ENCODE measurements at places on chromosomes 16 and 17. TPM values are rescaled to one million over a fixed set of nuclear protein-coding genes. Genes with fewer than 3 reads are reported as not detected.

DNA sequence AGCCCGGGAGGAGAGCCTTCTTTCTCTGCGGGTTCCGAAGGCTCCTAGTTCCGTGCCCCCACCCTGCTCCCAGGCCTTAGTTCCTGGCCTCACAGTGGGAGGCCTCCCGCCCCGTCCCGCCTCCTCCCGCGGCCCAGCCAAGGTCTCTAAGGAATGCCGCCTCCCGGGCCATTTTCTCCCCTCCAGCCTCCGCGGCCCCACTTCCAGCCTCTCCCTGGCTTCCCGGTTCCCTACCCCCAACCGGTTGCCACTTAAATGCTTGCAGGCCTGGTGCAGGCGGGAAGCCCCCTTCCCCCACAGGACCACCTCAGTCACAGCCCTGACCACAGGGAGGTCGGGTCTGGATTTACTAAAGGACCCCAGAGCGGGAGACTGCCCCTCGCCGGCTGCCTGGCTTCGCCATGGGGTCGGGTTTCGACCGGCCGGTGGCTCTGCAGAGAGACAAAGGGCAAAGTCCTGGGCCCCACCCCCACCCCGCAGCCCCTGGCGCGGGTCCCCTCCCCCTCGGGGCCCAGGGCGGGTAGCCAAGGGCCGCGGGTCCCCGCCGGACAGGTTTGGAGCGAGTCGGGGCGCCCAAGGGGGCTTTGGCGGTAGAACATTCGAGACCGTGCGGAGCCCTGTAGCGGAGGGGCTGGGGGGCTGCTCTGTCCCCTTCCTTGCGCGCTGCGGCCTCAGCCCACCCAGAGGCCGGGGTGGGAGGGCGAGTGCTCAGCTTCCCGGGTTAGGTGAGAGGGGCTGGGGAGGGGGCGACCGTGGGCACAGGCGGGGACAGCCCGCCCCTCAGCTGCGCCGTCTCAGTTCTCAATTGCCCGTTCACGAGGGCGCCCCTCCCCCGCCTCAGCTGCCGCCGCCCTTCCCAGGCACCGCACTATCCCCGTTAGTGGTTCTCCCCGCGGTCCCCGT, 16.4 kb downstream of the IGF2BP1 start:
- no peak overlapping the region for H3K4me3 ChIP-seq
- H3K36me3 ChIP-seq = no peaks in the 10 kb centered on the region
- DNase-seq = no peak
- no peak overlapping the region for H3K27ac ChIP-seq
- no peaks in the 10 kb centered on the region for H3K4me1 ChIP-seq

GRCh38 chr17:9676820-9677310, 31.5 kb downstream of the USP43 start:
- H3K4me3 ChIP-seq = no peak overlapping the region
- no peaks in the 10 kb centered on the region for H3K27me3 ChIP-seq

DNA sequence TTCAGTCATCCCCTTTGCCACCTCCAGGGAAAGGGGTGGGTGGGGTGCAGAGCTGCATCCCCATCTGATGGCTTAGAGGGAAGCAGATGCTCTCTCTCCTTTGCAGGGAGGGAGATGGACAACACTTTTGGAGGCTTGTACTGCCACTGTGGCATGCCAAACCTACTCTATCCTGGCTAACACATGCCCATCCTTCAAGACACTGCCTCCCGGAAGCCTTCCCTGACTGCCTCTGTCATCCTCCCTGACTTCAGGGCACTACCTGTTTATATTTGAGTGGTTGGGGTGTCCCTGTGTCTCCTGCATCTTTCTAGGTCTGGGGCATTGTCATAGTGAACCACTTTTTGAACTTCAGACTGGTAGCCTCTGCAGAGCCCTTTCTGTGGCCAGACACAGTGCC, 202.3 kb downstream of the ZNF423 start:
- no peak overlapping the region for H3K4me3 ChIP-seq
- no peaks in the 10 kb centered on the region for H3K4me1 ChIP-seq
- no peaks in the 10 kb centered on the region for H3K36me3 ChIP-seq
- no peak for DNase-seq

- peaks cover 95% of the 10 kb centered on the region for H3K27me3 ChIP-seq
- no peaks in the 10 kb centered on the region for H3K36me3 ChIP-seq
- DNase-seq = no peak
Observed at GRCh38 chr16:89040861-89041570, 52.6 kb upstream of the ACSF3 start.

DNA sequence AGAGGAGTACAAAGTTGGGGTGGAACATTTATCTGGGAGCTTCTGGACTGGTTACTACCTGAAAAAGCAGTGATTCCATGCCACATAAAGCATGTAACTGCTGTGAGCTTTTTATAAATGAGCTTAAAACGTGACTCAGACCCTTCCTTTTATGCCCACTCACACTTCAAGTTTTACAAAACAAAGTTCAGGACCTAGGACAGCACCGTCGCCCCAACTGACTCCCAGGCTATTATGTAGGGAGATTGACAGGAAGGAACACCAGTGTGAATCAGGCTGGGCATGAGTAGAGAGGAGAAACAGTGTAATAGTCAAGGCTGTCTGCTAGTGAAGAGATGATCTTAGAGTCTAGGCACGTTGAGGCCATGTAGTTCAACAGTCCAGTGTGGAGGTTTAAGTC, 91.6 kb upstream of the DNAH9 start:
- H3K27ac ChIP-seq = no peak overlapping the region
- no peaks in the 10 kb centered on the region for H3K4me1 ChIP-seq
- no peaks in the 10 kb centered on the region for H3K36me3 ChIP-seq
- no peak overlapping the region for H3K4me3 ChIP-seq

DNA sequence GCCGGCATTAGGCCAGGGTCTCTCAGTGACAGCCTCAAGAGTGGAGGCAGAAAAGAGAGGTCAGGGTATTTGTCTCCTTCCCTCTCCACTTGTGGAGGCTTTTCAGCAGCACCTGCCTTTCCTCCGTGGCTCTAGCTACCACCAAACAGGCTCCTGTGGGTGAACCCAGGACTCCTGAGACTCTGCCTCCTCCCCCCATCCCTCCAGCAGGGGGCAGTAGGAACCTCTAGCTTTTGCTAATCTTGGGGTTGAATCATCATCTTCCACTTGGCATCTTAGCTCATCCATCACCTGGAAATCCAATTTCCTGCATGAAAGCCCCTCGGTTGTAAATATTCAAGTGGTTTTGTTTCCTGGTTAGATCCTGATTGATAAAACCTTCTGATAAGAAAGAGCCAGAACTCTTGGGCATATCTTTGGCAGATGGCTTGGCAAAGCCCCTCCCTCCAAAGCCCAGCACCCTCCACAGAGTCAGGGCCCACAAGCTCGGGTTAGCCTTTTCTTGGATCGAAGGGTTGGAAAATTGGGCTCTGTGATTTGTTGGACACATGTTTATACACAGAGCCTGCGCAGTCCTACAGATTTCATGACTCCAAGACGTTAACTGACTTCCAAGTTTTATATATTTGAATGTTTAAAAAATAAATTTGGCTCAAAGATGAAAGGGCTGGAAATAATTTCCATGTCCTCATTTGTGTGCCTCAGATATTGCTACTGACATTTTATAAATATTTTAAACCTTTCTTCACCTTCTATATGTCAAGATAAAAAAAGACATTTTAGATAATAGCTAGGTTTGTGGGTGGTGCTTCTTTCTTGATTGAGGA, 322.1 kb downstream of the MAP2K4 start:
- H3K27ac ChIP-seq = no peak overlapping the region
- H3K36me3 ChIP-seq = no peaks in the 10 kb centered on the region
- no peak overlapping the region for H3K4me3 ChIP-seq
- H3K4me1 ChIP-seq = no peaks in the 10 kb centered on the region

DNA sequence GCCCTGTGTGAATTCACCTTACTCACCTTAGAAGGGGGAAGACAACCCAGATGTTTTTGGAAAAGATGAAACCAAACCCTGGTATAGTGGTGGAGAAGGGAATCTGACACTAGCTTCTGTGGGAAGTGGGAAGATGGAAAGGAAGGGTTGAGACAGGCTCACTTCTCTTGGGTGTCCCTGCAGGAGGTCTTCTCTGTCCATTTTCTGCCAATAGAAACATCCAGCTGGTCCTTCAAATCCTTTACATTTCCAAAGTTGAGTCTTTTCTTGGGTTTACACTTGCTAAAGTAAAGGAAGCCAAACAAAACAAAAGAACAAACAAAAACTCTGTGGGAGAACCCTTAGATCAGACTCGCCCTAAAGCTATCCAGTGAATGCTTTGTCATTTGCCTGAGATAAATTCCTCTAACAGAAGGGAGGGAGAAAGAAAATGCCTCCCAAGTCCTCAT, 10.2 kb downstream of the HOXB1 start:
- H3K4me1 ChIP-seq = no peaks in the 10 kb centered on the region
- DNase-seq = no peak
- peaks cover 86% of the 10 kb centered on the region for H3K27me3 ChIP-seq
- H3K36me3 ChIP-seq = no peaks in the 10 kb centered on the region
- no peak overlapping the region for H3K4me3 ChIP-seq
- no peak overlapping the region for H3K27ac ChIP-seq

Gene GPS2
- 54.9 TPM for total RNA-seq

Gene MYH8
- not detected for total RNA-seq

Measured in left lung (tissue), 14 donors.